ENCODE measurements at places on chromosomes 1 and 21. TPM values are rescaled to one million over a fixed set of nuclear protein-coding genes. Genes with fewer than 3 reads are reported as not detected.

DNA sequence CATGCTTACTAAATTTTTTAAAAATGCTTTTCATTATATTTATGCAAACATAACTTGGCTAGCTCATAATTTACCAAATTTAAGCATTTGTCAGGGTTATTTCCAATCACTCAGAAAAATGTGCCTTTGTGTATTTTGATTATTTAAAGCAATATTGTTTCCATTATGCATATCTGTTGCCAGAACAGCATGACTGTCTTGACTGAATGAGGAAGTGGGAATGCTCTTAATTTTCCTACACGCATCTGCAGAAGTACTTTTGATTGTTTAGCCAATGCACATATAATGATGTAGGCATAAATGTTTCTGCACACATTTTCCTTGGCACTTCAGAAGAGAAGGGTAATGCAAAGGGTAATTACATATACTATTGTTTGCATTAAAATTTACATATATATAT, 92.5 kb upstream of the ADGRL2 start:
- no peaks in the 10 kb centered on the region for H3K4me1 ChIP-seq
- no peaks in the 10 kb centered on the region for H3K36me3 ChIP-seq
- H3K27me3 ChIP-seq = no peaks in the 10 kb centered on the region
- no peak for DNase-seq
- H3K27ac ChIP-seq = no peak overlapping the region

Gene CRYBG2
- not detected for total RNA-seq

Gene PCSK9
- 0.21 TPM for total RNA-seq

- peak overlapping the region; percentile 74 for H3K4me3 ChIP-seq
- no peak for DNase-seq
- no peak overlapping the region for H3K27ac ChIP-seq
- peaks cover 26% of the 10 kb centered on the region for H3K27me3 ChIP-seq
- H3K4me1 ChIP-seq = peaks cover 16% of the 10 kb centered on the region
- H3K36me3 ChIP-seq = no peaks in the 10 kb centered on the region
Measured at GRCh38 chr21:34890724-34891612, 158.1 kb downstream of the RUNX1 start.

- no peak for DNase-seq
- H3K4me3 ChIP-seq = no peak overlapping the region
- no peaks in the 10 kb centered on the region for H3K27me3 ChIP-seq
- H3K27ac ChIP-seq = no peak overlapping the region
- H3K4me1 ChIP-seq = peaks cover 3% of the 10 kb centered on the region
Measured at GRCh38 chr1:178238722-178239510, 145.0 kb downstream of the RASAL2 start.

All from thoracic aorta (tissue), 2 donors.